ENCODE measurements at places on chromosomes 11 and 22.
A peak's percentile ranks its signal among the peaks of the same experiment; 100 is the strongest.

DNA sequence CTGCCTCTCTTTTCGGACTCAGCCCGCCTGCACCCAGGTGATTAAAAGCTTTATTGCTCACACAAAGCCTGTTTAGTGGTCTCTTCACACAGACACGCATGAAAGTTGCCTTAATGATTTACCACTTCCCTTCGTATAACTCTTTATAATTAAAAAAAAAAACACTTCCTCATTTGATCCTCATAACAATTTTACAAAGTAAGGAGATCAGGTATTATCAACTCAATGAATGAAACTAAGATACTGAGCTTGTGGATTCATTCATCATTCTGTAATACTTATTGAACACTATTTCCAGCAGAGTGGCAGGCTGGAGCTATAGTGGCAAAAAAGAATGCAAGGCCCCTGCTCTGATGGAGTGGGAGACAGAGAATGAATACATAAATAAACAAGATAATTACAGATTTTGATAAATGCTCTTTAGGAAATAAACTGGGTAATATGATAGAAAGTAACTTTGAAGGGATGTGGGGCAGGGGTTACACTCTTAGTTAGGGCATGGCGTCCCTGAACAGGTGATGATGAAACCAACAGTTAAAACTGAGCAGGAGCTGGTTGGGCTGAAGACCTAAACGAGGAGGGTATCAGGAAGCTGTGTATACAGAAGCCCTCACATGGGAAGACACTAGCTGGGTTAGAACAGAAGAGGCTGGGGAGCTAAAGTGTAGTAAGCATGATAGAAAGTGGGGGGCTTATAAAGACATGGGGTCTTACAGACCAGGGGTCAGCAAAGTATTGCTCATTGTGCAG, 5.4 kb upstream of the CRTAM start:
- no peak for DNase-seq

DNA sequence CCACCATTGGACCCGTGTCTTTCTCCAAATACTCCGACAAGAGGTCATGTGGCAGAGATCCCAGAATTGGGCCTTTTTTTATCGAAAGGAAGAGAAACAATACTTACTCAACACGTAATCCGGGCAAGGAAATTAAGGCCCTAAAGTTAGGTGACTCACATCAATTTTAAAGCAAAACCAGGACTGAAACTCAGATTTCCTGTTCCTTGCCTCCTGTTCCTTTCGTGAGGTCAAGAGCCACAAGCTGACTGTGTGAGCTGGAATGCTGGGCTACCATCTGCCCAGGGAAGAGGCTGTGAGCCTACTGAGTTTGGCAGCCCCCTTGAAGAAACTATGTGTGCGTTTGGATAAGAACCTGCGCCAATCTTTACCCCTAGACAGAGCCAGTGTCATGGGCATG, 27.1 kb upstream of the MRGPRX2 start:
- no peak for DNase-seq

- no peak for DNase-seq
Observed at GRCh38 chr11:107006076-107006833, 12.0 kb downstream of the GUCY1A2 start.

- no peak for DNase-seq
Observed at GRCh38 chr11:119336744-119337469, 2.6 kb downstream of the RNF26 start.

DNA sequence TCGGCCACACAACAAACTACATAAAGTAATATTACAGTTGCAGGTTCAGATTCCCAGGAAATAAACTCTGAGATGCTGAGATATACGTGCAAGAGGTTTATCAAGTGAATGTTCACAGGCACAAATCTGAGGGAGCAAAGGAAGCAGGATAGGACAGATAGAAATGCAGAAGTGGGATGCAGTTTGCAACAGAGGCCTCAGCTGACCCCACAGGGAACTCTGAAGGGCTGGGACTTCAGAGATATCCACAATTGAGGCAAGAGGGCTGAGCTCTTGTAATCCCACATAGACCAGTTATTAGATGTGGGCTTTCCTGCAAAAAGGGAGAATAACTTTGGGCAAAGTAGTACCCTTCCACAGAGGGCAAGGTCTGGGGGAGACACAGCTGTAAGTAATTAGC, 25.4 kb upstream of the ARHGAP20 start:
- no peak for DNase-seq

GRCh38 chr11:67300756-67301312, 2.5 kb upstream of the SSH3 start:
- no peak for DNase-seq

DNA sequence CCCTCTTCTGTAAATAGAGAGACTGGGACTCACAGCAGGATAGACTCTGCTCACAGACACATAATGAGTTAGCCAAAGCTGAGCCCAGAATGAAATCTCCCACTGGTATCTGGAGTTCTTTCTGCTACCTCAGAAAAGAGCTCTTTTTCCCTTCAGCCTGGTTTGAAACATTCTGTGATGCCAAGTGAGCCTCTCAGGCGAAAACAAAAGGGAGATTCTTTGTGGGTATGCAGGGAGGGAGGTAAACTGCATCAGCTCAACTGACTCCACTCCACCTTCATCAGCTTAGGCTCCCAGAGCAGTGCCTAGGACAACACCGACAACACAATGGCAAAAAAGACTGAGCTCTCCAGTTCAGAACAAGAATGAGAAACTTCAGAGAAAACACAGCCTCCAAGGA, 55.1 kb upstream of the SCUBE2 start:
- no peak for DNase-seq

DNA sequence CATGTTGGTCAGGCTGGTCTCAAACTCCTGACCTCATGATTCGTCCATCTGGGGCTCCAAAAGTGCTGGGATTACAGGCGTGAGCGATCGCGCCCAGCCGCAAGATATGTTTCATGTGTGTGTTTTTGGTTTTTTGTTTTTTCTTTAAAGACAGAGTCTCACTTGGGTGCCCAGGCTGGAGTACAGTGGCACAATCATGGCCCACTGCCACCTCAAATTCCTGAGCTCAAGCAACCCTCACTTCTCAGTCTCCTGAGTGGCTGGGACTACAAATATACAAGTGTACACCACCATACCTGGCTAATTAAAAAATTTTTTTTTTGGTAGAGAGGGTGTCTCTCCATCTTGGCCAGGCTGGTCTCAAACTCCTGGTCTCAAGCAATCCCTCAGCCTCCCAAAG, 8.4 kb downstream of the TIGD3 start:
- DNase-seq, result no peak

DNA sequence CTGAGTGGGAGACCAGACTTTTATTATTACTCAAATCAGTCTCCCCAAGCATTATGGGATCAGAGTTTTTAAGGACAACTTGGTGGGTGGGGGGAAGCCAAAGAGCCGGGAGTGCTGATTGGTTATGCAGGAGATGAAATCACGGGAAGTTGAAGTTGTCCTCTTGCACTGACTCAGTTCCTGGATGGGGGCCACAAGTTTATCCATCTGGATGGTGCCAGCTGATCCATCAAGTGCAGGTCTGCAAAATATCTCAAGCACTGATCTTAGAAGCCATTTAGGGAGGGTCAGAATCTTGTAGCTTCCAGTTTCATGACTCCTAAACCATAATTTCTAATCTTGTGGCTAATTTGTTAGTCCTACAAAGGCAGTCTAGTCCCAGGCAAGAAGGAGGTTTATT, 53.5 kb upstream of the LMO1 start:
- DNase-seq, result no peak

- DNase-seq, result no peak
Observed at GRCh38 chr11:85848006-85848405, 7.2 kb upstream of the CCDC83 start.

- DNase-seq, result no peak
Observed at GRCh38 chr11:7672276-7672959, 882 bp downstream of the CYB5R2 start.

- peak; percentile 57 for DNase-seq
Observed at GRCh38 chr11:35237860-35238715, 99.1 kb downstream of the CD44 start.

GRCh38 chr11:17768547-17768946, 34.0 kb downstream of the KCNC1 start:
- no peak for DNase-seq

DNA sequence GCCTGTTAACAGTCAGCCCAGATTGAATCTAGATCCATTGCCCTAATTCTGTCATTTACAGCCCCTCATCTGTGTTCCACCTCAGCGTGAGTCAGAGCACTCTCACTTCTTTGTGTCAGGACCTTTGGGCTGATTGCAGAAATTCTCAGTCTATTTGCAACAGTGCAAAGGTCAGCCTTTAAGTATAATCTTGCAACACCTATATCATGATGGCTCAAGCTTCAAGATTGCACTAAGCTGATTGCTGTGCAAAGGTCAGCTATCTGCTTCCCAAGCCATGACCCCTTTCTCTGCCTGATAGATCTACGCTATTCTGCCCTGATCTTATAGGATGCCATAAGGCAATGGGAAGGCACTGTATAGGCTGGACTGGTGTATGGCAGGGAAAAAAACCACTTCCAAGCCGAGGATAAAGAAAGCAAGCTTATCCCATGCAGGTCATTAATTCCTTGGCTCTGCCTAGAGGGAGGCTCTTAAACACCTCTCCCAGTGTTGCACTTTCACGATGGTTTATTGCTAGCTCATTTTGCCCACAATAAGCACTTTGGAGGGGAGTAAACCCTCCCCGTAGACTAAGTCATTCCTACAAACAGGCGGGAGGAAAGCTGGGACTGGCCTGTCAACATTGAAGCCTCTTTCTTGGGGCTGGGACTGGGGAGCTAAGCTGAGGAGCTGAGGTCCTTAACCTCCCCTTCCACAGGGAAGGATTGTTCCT, 100.6 kb downstream of the RRAS2 start:
- DNase-seq, result no peak

- no peak for DNase-seq
Observed at GRCh38 chr22:19992921-19993355, 23.7 kb downstream of the ARVCF start.

- DNase-seq, result no peak
Observed at GRCh38 chr22:48076008-48076407, 1313.6 kb downstream of the TBC1D22A start.

- no peak for DNase-seq
Observed at GRCh38 chr22:39643311-39644083, 72.9 kb downstream of the CACNA1I start.

GRCh38 chr11:95556342-95557163, 233.0 kb downstream of the FAM76B start:
- no peak for DNase-seq

DNA sequence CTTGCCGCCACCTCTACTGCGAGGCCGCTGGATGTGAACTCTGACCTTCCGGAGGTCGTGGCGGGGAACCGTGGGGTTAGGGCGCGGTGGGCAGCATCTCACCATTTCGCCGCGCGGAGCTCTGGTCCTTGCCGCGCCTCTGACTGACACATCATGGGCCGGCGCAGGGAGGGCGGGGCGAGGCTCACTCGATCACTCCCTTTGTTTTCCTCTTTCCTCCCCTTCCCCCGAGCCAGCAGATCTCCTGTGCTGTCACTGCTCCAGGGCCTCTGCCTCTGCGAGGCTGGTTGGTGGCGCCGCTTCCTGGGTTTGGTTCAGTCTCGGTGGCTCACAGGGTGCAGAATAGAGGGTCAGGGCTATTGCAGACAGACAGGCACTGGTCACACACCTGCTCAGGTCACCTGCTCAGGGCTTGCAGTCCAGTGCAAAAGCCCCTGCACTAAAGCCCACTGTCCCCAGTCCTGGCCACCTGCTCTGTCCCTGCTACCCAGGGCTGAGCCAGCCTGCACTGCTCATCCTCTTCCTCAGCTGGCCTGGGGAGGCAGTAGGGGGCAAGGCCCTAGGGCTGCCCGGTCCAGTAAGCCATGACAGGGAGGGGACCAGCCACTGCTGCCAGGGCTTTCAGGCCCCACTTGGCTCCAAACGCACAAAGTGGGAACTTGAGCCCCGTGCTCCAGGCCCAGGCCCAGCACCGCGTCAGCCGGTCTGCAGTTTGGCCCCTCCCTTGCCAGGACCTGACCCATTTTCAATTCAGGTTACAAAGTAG, 36.2 kb downstream of the PISD start:
- DNase-seq, result no peak

DNA sequence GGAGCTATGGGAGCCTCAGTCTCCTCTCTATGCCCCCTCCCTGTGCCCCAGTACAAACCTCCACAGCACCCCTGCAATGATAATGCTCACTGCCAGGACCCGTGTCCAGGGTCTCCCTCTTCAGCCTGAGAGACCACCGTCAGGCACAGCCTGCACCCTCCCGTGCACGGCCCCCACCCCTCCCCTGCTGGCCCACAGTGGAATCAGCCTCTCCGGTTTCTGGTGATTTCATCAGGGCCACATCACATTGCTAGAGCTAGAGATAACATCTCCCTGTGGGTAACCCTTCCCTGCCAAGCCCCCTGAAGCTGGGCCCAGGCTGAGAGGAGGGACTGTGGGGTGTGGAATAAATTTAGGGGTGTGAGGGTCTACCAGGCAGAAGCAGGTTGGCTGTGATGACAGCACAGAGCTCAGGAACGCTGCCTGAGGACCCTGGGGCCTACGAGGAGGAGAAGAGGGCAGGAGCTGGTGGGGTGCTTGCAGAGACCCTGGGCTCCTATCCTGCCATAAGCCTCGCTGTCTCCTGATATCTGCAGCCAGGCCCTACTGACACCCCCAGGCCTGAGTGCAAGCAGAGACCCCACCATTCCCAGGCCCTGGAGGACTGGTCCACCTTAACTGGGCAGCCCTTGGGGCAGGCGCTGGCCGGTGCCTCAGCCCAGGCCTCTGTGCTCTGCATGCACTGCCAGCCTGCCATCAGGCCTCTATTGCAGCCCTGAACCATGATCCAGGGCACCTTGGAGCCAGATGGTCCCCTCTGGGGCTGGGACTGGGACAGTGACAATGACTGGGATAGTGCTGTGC, at the start of gene KLHDC7B:
KLHDC7B (plus strand) TSS at position 378 of the 804 bp plus-strand sequence; CDS start at position 723, 345 bp downstream.
- DNase-seq, result no peak

GRCh38 chr11:62108017-62108750, 15.6 kb upstream of the INCENP start:
- peak; percentile 75 for DNase-seq

DNA sequence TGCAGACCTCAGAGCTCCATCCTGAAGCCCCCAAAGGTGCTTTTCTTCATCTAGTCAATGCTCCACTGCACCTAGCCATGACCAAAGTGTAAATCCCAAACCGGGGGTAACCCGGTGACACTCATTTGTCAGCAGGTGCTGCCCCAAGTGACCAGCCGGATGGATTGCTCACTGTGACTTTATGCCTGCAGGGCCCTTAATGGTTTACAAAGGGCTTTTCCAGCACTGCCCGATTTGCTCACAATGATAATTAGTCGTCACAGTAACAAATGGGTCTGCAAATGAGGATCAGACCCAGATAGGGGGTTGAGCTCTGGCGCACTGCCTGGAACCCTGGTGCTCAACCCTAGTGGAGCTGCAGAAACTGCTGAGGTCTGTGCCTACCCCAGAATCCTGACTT, 45.7 kb upstream of the CD5 start:
- no peak for DNase-seq

GRCh38 chr11:66842896-66843775, at the start of gene RCE1:
TSS of gene RCE1 (plus strand) at chr11:66843441. CDS start at chr11:66843456, 15 bp downstream.
- DNase-seq, result peak; percentile 68

Measured in NCI-H748 treated with DMSO at 0.1 percent for 48 hours (cell line).